ENCODE measurements at places on chromosomes 1 and 21.

GRCh38 chr1:241608379-241609033 lies 31.7 kb downstream of the CHML start:
- DNase-seq: no peak

- no peak for DNase-seq
These were observed 12.8 kb downstream of the PLEKHO1 start for GRCh38 chr1:150162582-150162861.

GRCh38 chr1:18496056-18496455 lies 15.3 kb downstream of the KLHDC7A start:
- DNase-seq: no peak

DNA sequence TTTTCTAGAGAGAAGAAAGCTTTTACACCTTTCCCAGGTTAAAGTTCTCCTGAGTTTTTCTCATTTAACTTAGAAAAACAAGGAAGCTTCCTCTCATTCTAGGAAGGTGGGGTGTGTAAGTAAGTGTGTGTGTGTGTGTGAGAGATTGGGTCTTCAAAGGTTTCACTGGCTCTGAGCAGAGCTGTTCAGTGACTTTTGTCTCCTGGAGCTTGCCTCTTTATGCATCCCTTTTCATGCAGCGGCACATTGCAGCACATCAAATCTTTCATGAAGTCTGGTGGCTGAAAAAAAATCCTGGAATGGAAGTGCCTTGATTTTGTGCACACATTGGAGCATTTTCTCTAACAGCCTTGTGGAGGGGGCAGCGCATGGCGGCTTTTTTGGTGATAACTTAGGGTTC lies 3.4 kb downstream of the GPA33 start:
- DNase-seq: no peak

DNA sequence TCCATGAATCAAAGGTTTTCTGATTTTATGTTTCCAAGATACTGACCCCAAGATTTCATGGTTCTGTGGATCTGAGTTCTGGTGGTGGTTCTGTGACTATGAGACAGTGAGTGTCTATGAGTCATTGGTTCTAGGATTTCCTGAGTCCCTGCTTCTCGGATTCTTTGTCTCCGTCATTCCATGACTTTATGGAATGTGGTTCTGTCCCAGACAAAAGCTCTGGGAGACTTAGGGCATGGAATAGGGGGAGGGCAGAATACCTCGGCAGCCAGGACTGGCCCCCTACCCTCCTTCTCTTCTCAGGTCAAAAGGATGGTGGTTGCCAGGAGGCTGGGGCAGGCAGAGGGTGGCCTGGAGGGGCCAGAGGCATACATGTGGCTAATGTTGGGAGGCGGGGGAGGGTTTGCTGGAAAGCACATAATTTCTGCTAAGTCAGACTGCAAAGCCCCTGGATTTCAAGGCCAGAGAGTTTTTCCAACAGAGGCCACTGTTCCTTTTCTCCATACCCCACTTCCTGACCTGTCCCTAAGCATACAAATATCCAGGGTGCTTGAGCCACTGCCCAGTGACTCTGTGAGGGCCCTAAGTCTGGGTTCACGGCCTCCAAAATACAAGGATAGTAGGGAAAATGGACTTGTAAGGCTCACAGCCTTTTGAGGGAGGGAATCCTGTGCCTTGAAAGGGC lies 17.2 kb downstream of the CDCP2 start:
- no peak for DNase-seq

DNA sequence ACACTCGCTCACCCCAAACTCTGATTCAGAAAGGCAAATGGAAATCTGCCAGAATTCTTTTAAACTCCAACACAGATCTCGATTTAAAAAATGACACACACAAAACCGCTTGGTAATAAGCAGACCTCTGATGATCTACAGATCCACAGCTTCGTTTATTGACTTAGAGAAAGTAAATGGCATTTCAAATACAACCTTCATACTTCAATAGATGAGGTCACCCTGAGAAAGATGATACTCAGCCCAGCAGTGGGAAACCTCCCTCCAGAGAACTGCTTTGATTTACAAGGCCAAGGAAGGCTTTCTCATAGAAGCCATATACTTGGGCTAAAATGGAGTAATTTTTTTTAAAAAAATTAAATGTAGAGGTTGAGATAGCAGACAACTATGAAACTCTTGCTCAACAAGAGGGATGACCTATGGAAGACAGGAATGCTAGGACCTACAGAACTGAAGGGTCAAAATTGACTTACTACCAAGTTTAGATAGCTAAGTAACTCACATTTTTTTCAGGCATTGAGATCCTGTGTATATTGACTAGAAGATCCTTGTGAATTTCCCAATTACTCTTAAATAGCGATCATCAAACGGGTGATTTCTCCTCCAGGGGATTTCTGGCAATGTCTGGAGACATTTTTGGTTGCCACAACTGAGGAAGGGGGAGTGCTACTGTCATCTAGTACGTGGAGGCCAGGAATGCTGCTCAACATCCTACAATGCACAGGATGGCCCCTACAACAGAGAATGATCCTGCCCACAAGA lies 143.9 kb downstream of the CLIC6 start:
- no peak for DNase-seq

- DNase-seq: no peak
These were observed 35.9 kb downstream of the LYPLAL1 start for GRCh38 chr1:219209578-219209977.

GRCh38 chr21:32612999-32613337 lies 791 bp upstream of the CFAP298 start:
- DNase-seq: no peak

DNA sequence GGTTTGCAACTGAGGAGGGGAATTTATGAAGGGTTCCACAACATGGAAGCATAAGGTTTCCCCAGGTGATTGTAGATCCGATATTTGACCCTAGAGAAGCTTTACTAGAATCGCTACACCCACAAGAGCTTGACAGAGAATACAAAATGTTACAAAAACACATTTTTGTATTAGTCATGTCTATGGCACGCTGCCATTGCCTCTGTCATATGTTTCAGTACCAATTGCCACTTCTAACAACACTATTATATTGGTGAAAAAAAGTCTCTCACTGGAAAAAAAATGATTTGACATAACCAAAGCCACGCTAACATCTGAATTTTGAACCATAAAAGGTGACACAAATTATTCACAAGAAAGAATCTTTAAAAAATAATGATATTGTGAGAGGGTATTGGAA lies 214.5 kb downstream of the KCNT2 start:
- no peak for DNase-seq

DNA sequence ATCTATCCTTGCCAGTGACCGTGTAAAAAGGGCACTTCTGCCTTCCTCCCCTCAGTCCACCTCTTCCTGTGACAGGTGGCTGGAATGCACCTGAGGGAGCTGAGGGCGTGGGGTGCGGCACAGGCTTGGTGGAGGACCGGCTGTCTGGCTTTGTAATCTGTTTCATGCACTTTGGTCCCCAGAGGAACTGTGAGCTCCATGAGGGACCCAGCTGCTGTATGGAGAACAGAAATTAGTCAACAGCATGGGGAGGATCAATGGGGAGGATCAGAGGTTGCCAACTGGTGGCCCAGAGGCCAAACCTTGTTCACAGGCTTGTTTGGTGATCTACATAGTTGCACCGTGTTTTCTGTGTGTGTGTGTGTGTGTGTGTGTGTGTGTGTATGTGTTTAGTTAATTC lies 19.0 kb upstream of the LUZP1 start:
- no peak for DNase-seq

- DNase-seq: no peak
These were observed 3.4 kb downstream of the LACTBL1 start for GRCh38 chr1:22969304-22969709.

- DNase-seq: no peak
These were observed 9.2 kb downstream of the CSTB start for GRCh38 chr21:43766734-43767497.

DNA sequence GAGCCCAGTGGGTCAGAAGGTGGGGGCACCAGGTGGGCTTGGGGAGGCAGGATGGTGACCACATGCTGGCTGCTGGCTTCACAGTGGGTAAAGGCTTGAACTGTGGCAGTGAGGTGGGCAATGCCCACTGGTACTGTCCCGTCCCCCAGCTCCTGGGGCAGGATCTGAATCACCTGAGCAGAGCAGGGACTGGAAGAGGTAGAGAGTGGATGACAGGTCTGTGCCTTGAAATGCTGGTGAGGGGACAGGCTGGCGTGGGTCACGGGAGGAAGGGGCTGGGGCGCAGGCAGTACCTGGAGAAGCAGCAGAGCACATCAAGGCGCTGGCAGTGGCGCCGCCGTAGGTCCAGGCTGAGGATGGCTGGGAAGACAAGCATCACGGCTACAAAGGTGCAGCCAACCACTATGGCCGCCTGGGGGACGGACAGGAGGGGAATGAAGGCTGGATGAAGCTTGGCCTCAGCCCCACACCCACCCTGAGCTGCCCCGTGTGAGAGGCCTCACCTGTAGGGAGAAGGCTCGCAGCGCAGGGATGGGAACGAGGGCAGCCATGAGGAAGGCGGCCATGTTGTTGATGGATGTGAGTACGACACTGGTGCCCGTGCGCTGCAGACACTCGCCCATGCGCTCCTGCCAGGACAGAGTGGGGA lies 14.9 kb downstream of the PTCH2 start:
- no peak for DNase-seq

GRCh38 chr1:8495928-8496401 lies 178.1 kb downstream of the SLC45A1 start:
- no peak for DNase-seq

GRCh38 chr1:168085401-168085872 lies 51.3 kb downstream of the GPR161 start:
- DNase-seq: no peak

DNA sequence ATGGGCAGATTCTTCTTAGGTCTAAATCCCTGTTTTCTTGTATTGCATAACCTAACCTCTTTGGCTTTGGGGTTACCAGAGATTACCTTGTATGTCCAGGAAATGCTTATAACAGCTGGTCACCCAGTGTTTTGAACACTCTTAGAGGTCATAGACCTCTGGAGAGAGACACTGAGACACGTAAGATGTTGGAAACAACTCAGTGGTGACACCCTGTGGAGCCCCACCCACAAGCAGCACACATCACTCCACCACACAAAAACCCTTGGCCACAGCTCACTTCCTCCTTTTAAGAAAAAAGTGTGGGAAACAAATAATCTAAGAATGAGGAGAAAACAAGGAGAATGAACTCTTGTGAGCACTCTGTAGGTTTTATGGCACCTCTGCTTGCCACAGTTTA lies 26.3 kb upstream of the CYP4B1 start:
- no peak for DNase-seq

DNA sequence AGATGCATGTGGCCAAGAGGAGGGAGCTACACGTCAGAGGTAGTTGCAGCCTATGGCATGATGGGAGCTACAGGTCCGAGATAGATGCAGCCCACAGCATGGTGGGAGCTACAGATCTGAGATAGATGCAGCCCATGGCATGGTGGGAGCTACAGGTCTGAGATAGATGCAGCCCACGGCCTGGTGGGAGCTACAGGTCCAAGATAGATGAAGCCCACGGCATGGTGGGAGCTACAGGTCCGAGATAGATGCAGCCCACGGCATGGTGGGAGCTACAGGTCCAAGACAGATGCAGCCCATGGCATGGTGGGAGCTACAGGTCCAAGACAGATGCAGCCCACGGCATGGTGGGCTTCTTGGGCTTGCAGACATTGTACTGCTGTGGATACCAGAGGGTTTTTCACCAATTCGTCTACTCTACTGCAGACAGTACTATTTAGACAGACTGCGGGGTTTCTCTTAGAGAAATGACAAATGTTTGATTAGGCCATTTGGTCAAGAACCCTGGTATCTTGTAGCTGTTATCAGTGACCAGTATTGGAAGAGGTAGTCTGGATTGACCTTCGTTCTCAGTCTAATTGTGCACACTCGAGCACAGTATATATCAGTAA lies 127.4 kb downstream of the DHRS3 start:
- no peak for DNase-seq

GRCh38 chr1:229947968-229948367 lies 119.1 kb upstream of the GALNT2 start:
- no peak for DNase-seq

DNA sequence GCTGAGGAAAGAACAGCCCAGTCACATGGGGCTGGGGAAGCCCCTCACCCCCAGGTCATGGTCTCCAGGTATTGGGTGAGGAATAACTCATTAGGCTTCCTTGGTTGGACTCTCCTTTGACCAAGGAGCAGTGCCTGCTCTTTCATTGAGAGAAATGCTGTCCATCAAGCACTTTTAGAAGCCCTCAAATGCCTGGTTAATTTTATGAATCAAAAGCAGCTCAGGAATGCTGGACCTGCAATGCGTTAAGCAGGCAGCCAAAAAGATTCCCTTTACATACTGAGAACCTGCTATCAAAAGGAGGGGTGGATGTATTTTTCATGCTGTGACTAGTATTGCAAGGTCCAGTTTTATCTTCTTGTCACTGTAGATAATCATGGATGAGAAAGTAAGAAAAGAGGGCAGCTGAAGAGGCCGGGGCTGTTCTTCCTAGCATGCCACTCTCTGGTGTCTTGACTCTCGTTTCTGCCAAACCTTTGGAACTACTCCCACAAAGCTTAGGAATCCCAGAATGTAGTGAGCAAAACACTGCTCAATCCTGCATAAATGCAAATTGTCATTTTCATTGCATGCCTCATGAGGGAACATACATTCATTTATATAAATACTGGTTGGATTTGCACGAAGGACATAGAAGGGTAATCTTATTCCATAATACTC lies 2.1 kb upstream of the CD58 start:
- no peak for DNase-seq

- no peak for DNase-seq
These were observed 11.7 kb downstream of the CD2 start for GRCh38 chr1:116765962-116766361.

DNA sequence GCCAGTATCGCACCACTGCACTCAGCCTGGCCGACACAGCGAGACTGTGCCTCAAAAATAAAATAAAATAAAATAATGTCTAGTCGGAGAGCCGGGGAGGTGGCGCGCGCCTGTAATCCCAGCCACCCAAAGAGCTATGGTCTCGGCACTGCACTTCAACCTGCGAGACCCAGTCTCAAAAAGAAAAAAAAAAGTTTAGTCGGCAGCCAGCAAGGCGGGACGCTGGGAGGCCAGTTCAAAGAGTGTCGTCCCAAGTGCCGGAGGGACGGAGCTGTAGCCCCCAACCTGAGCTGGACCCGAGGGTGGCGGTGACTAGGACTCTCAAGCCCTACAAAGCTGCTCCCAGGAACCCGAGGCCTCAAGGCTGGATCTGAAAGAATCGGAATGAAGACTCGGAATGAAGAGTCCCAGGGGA lies 632 bp upstream of the FALEC start:
- DNase-seq: no peak

- no peak for DNase-seq
These were observed 100.7 kb upstream of the GFI1 start for GRCh38 chr1:92587445-92587844.

DNA sequence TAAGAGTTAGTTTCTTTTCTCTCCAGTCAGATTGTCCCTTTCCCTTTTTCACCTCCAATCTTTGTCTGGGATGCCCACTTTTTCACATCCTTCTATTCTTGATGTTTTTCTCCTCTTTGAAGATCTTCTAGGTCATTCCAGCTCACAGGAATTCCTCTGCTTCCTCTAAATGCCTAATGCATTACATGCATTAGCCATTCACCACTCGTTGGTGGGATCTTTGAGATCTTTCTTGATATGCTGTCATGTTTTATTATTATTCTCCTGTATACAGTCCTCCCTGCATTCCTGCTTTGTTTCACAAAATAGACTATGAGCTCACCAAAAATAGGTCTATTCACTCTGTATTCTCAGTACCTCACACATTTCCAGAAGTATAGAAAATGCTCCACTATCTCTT lies 129.0 kb downstream of the LYPLAL1 start:
- no peak for DNase-seq

All from cortex of kidney (tissue), 1 donor.